A673 (cell line): ENCODE measurements at places on chromosomes 4 and X.
A peak's percentile ranks its signal among the peaks of the same experiment; 100 is the strongest.

DNA sequence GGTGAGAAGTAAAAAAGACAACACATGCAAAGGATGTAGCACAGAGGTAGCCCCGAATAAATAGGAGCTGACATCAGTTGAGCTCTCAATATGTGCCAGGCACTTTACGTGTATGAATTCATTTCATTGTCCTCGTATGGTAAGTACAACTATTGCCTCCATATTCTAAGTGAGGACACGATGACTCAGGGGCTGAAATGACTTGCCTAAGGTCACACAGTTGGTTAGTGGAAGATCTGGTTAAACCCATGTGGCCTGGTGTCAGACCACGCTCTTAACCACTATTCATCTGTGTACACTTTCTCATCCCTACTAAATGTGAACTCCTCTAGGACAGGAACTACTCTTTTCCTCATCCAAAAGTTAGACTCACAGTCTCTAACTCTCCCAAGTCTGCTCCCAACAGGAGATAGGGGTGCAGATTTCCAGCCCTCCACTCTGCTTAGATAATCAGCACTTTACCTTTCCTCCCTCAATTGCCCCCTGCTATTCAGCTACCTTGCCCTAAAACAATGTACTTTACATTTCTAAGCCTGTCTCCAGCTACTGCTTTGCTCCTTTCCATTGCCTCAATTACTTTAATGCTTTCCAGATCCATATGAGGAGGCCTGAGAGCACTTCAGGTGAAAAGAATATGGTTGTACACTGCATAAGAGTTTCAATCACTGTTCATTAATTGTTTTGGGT, 58.8 kb upstream of the LHFPL1 start:
- no peak overlapping the region for H3K4me3 ChIP-seq
- no peaks in the 10 kb centered on the region for H3K36me3 ChIP-seq
- H3K4me1 ChIP-seq, result no peaks in the 10 kb centered on the region
- H3K27ac ChIP-seq, result no peak overlapping the region
- DNase-seq, result no peak

GRCh38 chrX:130623518-130623917, 221.7 kb downstream of the RBMX2 start:
- no peak overlapping the region for H3K27ac ChIP-seq
- no peak for DNase-seq
- no peak overlapping the region for H3K4me3 ChIP-seq
- no peaks in the 10 kb centered on the region for H3K36me3 ChIP-seq

- no peak for DNase-seq
- no peaks in the 10 kb centered on the region for H3K27me3 ChIP-seq
- no peak overlapping the region for H3K27ac ChIP-seq
These were observed 277.6 kb upstream of the NWD2 start for GRCh38 chr4:36966756-36967460.

GRCh38 chr4:73520821-73521220, 39.3 kb downstream of the AFM start:
- peak; percentile 84 for DNase-seq
- H3K36me3 ChIP-seq, result no peaks in the 10 kb centered on the region
- H3K27me3 ChIP-seq, result no peaks in the 10 kb centered on the region
- peaks cover 14% of the 10 kb centered on the region for H3K4me1 ChIP-seq
- peak overlapping the region; percentile 17 for H3K4me3 ChIP-seq
- H3K27ac ChIP-seq, result peak overlapping the region; percentile 70

DNA sequence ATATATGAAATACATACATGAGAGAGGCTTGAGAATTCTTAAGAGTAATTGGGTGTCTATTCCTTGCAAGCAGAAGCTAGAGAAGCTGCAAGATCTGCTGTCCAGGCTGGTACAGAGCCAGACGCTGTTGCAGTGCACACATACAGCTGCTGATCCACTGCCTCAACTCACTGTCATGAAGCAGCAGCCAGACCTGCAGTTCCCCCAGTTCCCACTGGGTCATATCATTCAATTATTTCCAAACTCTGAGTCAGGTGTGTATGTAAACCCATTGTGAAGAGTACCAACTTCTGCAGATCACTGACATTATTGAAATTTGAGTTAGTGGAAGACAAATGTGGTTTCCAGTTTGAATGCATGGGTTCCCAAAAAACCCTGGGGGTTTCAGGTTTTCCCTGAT, 1212.8 kb upstream of the ADGRL3 start:
- no peaks in the 10 kb centered on the region for H3K4me1 ChIP-seq
- no peaks in the 10 kb centered on the region for H3K27me3 ChIP-seq

DNA sequence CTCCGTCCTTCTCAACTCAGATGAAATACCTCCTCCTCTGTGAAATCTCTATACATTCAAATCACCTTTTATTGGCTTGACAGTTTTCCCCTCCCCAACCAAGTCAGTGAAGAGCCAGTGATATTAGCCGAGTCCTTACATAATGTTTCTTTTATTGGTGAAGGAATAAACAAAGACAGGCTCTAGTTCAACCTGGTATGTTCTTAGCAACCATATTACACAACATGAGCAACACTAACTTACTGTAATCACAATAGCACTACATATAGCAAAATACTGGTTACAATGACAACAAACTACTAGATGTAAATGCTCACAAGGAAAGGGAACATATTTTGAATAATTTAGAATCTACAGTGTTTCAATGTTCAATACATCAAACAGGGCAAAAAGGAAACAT, 19.9 kb downstream of the DHX15 start:
- no peaks in the 10 kb centered on the region for H3K27me3 ChIP-seq
- no peak for DNase-seq
- H3K4me3 ChIP-seq, result no peak overlapping the region
- H3K36me3 ChIP-seq, result peaks cover 31% of the 10 kb centered on the region
- no peak overlapping the region for H3K27ac ChIP-seq
- peaks cover 6% of the 10 kb centered on the region for H3K4me1 ChIP-seq

DNA sequence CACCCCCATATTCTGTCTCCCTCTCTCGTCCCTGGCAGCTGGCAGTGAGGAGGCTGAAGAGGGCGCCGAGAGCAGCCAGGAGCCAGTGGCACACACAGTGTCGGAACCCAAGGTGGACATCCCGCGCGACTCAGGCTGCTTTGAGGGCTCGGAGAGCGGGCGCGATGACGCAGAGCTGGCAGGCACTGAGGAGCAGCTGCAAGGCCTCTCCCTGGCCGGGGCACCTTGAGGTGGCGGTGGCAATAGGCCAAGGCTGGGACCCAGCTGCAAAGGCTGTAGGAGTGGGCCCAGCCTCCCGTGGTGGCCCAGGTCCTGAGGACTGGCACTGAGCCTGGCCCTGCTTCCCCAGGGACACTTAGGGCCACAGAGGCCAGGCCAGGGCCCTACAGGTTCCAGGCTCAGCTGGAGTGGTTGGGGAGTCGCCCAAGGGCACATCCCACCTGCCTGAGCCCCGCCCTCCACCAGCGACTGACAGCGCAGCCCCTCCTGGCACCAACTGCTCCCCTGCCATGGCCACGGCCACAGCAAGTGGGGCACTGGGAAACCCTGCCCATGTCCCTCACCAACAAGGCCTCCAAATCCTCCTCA, 13.9 kb downstream of the SASH3 start:
- no peaks in the 10 kb centered on the region for H3K4me1 ChIP-seq
- H3K36me3 ChIP-seq, result no peaks in the 10 kb centered on the region
- no peak overlapping the region for H3K4me3 ChIP-seq
- H3K27me3 ChIP-seq, result no peaks in the 10 kb centered on the region
- no peak overlapping the region for H3K27ac ChIP-seq
- DNase-seq, result no peak

DNA sequence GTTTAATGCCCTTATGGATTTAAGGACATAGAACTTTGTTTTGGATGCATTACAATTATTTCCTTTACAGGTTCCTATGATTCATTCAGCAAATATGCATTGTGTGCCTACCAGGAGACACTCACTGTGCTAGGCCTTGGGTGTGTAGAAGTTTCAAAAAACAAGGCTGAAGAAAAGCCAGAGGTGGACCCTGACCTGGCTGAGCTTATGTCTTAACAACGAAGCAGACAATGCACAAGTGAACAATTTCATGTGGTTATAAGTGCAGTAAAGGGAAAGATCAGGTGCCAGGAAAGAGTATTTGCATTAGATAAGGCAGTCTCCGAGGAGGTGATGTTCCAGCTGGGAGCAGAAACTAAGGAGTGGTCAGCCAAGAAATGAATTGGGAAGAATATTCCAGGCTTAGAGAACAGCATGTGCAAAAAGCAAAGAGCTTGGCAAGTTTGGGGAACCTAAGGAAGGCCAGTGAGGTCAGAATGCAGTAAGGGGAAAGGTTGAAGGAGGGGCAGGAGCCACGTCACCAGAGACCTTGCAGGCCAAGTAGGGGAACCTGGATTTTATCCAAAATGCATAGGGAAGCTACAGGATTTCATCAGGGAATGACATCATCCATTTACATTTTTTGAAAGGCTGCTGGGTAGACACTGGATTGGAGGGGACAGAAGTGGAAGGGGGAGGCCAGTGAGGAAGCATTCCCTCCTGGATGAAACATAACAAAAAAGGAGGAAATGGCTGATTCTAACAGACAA, 193.6 kb downstream of the SOWAHB start:
- H3K4me1 ChIP-seq, result peaks cover 12% of the 10 kb centered on the region
- no peaks in the 10 kb centered on the region for H3K36me3 ChIP-seq
- H3K27me3 ChIP-seq, result no peaks in the 10 kb centered on the region
- peak; percentile 24 for DNase-seq
- peak overlapping the region; percentile 30 for H3K27ac ChIP-seq

GRCh38 chrX:138073626-138074025, 507.7 kb downstream of the ZIC3 start:
- no peak overlapping the region for H3K27ac ChIP-seq
- no peaks in the 10 kb centered on the region for H3K36me3 ChIP-seq
- H3K27me3 ChIP-seq, result no peaks in the 10 kb centered on the region
- no peaks in the 10 kb centered on the region for H3K4me1 ChIP-seq
- no peak overlapping the region for H3K4me3 ChIP-seq
- no peak for DNase-seq

DNA sequence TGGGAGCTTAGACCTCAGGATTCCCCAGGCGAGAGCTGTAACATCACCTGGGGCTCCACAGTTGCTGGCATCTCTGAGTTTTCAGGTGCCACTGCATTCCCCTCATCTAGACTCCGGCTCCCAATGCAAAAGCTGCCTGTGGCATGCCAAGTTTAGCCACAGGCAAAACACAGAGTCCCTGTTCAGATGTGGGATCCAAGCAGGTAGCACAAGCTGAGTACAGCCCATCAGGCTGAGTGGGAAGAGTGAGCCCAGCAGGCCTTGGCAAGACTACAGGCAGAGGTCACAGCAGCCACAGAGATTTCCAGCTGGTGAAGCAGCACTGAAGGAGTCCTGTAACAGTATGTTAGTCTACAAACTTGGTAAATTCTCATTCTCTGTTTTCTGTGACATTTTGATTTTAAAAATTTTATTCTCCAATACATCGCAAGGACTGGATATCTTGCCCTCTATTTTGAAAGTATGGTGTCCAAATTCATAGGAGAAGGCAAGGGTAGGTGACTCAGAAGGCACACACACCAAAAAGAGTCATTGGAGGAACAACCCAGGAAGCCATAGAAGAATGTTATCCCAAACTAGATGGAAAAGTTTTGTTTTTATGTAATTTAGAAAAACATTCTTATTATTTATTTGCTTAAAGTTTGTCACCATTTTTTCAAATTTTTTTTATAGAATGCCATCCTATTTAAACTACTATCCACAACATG, 13.6 kb upstream of the CXCL2 start:
- H3K36me3 ChIP-seq, result no peaks in the 10 kb centered on the region
- no peaks in the 10 kb centered on the region for H3K27me3 ChIP-seq
- H3K4me1 ChIP-seq, result peaks cover 11% of the 10 kb centered on the region
- DNase-seq, result no peak

GRCh38 chrX:964831-965416, 247.5 kb downstream of the CRLF2 start:
- H3K4me3 ChIP-seq, result no peak overlapping the region
- H3K4me1 ChIP-seq, result no peaks in the 10 kb centered on the region
- no peak for DNase-seq
- H3K27ac ChIP-seq, result no peak overlapping the region
- no peaks in the 10 kb centered on the region for H3K36me3 ChIP-seq

DNA sequence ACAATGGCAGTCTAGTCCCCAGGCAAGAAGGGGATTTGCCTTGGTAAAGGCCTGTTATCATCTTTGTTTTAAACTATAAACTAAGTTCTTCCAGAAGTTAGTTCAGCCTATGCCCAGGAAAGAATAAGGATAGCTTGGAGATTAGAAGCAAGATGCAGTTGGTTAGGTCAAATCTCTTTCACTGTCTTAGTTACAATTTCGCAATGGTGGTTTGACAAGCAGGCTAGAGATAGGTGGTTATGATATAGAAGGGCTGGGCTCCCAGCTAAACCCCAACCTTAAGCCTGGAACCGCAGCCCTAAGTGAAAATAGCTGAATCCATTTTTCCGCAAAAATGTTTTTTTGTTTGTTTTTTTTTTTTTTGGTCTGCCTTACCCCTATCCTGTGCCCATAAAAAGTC, 41.8 kb upstream of the NEIL3 start:
- no peak for DNase-seq
- no peak overlapping the region for H3K4me3 ChIP-seq
- H3K27me3 ChIP-seq, result no peaks in the 10 kb centered on the region
- peaks cover 13% of the 10 kb centered on the region for H3K4me1 ChIP-seq

- no peak for DNase-seq
- no peaks in the 10 kb centered on the region for H3K4me1 ChIP-seq
- no peak overlapping the region for H3K4me3 ChIP-seq
- no peaks in the 10 kb centered on the region for H3K27me3 ChIP-seq
These were observed 37.4 kb downstream of the FAM241A start for GRCh38 chr4:112182604-112183003.

- H3K4me3 ChIP-seq, result peak overlapping the region; percentile 67
- no peak overlapping the region for H3K27ac ChIP-seq
- no peaks in the 10 kb centered on the region for H3K36me3 ChIP-seq
- DNase-seq, result no peak
- H3K4me1 ChIP-seq, result no peaks in the 10 kb centered on the region
- H3K27me3 ChIP-seq, result no peaks in the 10 kb centered on the region
These were observed 1.9 kb downstream of the FAM199X start for GRCh38 chrX:104168127-104168526.

DNA sequence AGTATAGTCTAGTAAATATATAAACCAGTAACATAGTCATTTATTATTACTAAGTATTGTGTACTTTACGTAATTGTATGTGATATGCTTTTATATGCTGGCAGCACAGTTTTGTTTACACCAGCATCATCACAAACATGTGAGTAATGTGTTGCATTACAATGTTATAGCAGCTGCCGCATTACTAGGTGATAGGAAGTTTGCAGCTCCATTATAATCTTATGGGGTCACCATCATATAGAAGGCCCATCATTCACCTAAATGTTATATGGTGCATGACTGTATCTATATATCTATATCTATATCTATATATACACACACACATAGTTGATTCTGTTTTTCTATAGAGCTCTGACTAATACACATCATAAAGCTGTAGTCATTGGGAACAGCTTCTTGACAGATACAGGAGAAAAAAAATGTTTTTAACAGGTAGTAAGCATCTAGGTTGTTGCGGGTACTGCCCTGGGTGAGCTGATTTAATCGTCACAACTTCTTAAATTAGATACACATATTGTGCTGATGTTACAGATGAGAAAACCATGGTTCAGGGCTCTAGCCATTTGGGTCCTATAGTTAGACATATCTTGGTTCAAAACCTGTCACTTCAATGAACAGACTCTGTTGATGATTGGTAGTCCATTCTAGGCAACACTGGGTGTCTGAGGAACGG, 77.9 kb downstream of the CLNK start:
- H3K4me3 ChIP-seq, result no peak overlapping the region
- H3K4me1 ChIP-seq, result no peaks in the 10 kb centered on the region
- no peaks in the 10 kb centered on the region for H3K27me3 ChIP-seq

GRCh38 chr4:73407227-73407673, 3.2 kb downstream of the ALB start:
- no peaks in the 10 kb centered on the region for H3K4me1 ChIP-seq
- no peaks in the 10 kb centered on the region for H3K36me3 ChIP-seq
- H3K27ac ChIP-seq, result no peak overlapping the region
- H3K27me3 ChIP-seq, result no peaks in the 10 kb centered on the region
- no peak for DNase-seq
- H3K4me3 ChIP-seq, result no peak overlapping the region
